NCI-H1694 treated with DMSO at 0.1 percent for 48 hours (cell line): ENCODE measurements at places on chromosomes 2 and 18.

DNA sequence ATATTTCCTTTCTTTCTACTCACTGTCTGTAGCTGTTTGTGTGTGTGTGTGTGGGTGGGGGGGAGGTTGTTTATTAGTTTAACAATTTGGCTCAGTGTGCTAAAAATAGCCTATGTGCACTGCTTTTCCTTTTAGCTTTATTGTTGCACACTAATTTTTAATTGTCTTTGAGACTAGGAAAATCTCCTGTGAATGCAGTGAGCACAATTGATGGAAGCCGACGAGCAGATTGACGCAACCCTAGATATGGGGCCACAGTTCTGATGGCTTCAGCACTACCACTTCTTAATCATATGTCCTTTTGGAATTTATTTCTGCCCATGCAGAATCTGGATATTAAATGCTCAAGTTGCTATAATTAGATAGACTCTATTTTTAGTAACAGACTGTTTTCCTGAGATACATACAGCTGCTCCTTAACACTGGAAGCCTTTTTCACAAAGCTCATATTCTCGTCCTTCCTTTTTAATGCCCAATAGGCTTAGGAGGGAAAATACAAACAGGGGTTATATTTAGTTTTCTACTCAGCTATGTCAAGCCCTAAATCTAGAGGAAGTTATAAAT lies 109.1 kb downstream of the IRS1 start:
- no peak for DNase-seq

DNA sequence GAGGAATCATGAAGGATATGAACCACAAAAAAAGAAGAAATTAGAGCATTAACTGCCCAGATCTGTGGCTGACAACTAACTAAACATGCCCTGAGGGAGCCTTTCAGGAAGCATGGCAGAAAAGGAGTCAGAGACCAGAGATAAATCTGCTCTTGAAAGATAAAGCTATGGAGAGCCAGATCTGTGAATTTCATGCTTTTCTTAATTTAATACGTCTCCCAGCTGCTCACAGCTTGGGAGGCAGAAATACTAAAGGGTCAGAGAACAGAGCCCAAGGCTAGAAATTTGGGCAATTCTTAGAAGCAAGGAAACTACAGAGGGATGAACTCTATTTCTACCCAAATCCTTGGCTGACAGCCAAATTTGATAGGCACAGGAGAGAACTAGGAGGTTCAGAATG lies 223.0 kb upstream of the DPP10 start:
- DNase-seq: no peak

DNA sequence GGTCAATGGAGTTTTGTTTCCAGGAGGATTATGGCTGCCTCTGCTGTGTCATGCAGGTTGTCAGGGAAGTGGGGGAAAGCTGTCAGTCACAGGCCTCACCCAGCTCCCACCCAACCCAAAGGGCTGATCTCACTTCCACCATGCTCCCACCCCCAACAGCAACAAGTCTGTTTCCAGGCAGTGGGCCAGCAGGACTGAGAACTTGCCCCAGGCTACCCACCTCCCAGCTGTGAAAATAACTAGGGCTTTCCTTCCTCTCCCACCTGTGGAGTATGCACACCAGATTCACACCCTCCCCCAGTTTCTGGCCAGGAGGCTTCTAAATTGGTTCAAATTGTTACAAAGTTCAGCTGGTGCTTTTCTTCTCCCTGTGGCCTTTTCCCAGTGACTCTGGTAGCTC lies 95.6 kb upstream of the ACVR1 start:
- DNase-seq: no peak

DNA sequence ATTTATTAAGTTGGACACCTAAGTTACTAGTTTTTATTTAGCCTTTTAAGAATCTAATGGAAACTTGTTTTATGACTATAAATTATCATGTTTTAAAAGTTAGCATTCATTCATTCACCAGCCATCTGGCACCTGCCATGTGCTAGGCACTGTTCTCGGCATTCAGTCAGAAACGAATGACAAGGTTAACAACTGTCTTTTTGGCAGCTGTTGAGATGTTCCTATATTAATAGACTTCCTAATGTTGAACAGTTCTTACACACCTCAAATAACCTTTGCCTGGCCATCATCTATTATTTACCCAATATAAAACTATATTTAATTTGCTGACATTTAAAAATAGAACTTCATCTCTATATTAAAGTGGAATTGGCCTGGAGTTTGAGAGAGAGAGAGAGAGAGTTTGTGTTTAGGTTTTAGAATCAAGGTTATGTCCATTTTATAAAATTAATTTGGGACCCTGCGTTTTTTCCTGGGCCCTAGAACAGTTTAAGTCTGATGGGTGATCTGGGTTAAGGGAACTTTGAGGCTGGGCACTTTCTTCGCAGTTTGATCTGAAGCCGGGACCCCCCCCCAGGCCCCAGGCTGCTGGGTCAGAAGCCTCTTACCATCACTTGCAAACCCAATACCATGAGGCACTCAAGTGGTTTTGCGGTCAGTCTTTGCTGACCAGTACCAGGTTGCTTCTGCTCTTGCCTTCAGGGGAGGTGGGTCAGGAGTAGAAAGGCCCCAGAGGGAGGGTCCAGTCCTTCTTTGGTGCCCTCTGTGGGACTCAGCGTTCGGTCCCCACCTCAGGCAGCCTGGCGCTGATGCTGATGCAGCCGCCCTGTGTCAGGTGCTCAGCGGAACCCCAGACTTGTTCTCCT lies 48.3 kb upstream of the ASB1 start:
- DNase-seq: peak; percentile 96

DNA sequence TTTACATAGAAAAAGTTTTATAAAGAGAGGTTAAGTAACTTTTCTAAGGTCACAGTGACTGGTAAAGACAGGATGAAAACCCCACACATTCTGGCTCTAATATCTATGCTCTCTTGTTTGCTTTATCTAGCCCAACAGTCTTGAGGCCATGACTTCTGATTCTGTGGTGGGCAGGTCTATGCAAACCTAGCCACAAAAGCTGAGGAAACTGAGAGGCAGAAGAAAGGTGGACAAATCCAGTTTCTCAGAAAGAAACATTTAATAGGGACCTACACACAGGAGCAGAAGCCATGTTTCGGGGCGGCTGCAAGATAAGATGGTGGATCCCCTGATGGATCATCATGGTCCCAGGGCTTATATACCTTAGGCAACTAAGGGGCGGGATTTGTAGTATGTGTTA lies 21.8 kb downstream of the HSPD1 start:
- no peak for DNase-seq

GRCh38 chr2:191740016-191740419 lies 62.1 kb downstream of the NABP1 start:
- DNase-seq: no peak

- DNase-seq: no peak
Measured at GRCh38 chr2:224875841-224876240, 159.7 kb upstream of the CCDC195 start.

DNA sequence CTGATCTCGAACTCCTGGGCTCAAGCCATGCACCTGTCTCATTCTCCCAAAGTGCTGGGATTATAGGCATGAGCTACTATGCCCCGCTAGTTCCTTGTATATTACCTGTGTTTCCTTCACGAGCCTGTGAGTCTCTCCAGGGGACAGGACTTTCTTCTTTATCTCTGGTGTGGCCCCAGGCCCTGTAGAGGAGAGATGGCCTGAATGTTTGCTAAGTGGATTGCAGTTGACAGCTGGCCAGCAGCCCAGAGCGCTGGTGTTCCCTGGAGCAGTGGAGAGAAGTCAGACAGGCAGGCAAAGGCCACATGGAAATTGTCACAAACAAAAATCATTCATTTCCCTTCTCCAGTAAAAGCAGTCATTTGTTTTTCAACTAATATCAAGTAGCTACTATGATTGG lies 17.9 kb downstream of the LPIN1 start:
- no peak for DNase-seq

DNA sequence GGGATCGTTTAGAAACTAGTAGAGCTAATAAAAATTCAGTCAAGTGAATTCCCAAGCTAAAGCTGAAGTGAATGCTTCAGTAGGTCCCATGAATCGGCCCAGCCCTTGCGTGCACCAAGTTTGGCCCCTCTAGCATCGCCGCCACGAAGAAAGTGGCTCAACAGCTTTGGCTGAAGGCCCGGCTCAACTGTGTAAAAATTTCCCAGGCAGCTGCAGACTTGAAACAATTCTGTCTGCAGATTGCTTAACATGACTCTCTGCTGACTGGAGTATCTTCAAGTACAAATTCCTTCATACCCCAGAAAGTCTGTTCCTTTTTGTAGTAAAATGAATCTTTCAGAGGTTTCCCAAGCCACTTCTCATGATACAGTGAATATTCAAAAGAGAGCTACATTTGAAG lies 32.7 kb downstream of the ALMS1 start:
- no peak for DNase-seq

- no peak for DNase-seq
Measured at GRCh38 chr2:45812011-45812500, 160.6 kb downstream of the PRKCE start.
